ENCODE measurements at places on chromosomes 5 and 9.
A peak's percentile ranks its signal among the peaks of the same experiment; 100 is the strongest.

- peak; percentile 5 for DNase-seq
Measured at GRCh38 chr5:177553671-177554429, 513 bp downstream of the FAM193B start.

DNA sequence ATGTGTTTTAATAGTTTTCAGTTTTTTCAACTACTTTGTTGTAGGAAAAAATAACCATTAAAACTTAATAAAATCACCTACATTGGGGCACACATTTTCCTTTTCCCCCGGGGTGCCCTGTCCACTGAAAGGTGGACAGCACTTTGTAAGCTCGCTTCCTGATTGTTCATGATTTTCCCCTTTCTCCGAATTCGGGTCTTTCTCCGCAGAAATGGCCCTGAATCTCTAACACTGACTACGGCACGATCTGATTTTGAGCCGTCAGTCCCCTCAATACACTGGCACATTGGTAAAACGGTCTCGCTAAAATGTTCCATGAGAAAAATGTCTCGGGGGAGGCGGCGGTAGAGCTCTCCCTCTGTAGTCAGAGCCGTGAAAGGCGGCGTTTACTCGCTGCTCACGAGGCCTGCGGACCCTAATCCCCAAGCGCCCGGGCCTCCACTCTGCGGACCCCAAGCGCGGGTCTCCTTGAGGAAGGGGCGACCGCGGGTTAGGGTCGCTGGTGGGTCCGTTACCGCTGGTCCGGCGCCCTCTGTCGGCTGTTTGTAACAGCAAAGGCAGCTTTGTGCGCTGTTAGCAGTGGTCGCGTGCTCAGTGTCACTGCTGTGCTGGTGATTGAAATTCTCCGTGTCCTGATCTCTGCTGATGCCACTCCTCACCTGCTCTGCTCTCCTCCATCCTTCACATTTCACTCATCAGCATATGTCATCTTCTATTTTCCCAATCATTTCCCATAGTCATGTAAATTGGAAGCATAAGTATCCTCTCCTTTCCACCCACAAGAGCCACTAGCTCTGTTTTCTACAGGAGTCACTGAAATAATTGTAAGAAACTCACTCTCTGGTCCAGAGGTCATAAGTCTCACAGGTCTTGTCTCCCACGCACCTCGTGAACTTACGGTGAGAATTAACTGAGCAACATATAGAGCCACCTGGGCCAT, 10.8 kb upstream of the IFNA2 start:
- peak; percentile 65 for DNase-seq

DNA sequence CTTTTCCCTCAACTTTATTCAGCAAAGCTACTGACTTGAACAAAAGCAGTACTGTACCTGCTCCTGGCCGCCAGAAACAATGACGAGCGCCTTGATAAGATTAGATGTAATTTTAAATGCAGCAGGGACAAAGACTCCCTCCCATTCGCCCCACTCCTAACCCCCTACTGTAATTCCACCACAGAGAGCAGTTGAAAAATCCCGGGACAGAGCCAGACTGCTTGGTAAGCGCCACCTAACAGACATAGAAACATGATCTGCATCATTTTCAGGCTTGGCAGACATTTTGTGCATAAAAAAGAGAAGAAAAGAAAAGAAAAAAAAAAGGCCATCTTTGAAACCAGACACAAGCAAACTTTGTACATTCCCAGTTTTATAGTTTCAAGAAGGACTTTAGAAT, 81.9 kb downstream of the ISL1 start:
- no peak for DNase-seq

DNA sequence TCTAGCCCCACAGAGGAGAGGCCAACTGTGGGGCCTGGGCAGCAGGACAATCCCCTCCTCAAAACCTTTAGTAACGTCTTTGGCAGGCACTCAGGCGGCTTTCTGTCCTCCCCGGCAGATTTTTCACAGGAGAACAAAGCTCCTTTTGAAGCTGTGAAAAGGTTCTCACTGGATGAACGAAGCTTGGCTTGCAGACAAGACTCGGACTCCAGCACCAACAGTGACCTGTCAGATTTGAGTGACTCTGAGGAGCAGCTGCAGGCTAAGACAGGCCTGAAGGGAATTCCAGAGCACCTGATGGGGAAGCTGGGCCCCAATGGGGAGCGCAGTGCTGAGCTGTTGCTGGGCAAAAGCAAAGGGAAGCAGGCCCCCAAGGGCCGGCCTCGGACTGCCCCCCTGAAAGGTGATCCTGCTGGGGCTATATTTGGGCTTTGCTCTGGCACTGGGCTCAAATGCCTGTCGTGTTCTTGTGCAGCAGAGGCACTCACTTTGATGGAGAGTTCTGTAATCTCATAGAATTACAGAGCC, 39.4 kb downstream of the KDM3B start:
- no peak for DNase-seq

DNA sequence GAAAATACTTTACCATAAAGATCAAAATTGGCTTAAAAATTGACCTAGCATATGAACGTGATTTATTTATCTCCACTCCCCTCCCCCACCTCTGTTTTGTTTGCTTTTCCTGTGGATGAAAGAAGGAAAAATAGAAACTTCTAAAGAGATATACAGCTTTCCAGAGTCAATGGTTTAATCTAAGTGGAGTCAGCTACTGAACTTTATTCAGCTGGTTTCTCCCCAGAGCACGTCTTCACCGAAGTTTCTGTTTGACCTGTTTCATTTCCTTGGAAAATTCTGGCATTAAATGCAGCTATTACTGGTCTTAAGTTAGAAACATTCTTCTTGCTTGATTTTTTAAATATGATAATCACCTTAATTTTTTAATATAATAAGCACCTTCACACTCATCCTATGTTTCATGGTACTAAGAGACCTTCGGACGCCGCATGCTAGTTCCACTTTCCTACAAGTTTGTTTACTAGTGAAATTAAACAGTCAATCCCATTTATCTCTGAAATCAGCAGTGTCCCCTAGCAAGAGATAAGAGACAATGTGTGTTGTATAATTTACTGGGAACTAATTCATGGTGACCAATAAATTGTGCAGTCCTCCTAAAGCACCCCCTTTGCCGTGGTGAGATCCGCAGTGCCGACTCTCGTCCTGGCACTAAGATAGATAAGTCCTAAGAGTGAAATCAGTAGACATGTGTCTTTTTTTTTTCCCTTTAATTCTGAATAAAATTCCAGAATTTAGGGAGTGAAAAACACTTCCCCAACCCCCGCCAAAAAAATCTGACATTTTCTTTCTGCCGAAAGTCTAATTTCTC, 89.9 kb downstream of the ARL15 start:
- DNase-seq = no peak

- DNase-seq = peak; percentile 72
Measured at GRCh38 chr5:82885627-82886389, 191.4 kb downstream of the TMEM167A start.

- peak; percentile 56 for DNase-seq
Measured at GRCh38 chr5:10735569-10736276, 25.3 kb downstream of the DAP start.

- no peak for DNase-seq
Measured at GRCh38 chr5:38720554-38721361, 125.1 kb upstream of the OSMR start.

GRCh38 chr9:72039532-72039931, 20.9 kb downstream of the C9orf57 start:
- no peak for DNase-seq

DNA sequence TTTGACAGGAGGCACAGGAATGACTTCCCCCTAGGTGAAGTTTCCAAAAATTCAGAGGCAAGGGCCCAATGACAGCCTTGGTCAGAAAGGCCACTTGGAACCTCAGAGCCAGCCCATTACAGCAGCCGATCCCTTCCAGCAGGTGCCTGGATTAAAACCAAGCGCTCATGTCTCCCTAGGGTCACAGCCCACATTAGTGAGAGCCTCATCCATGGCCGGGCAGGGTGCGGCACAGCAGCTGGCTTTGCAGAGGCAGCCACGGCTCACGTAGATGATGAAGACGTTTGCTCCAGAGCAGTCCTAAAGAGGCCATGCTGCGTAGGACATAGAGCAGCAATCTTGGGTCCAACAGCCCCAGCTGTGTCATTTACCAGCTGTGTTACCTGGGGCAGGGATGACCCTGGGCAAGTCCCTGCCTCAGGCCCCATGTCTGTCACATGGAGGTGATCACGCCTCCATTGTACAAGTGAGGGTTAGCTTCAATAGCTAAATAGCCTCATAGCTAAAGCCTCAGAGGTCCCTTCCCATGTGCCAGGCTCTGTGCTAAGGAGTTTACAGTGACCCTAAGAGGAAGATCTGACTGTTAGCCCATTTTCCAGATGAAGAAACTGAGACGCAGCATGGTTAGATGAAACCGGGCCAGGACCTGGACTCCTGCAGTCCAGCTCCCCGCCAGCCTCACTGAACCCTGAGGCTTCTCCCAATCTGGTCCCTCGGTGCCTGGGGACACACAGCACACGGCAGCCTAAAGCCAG, 39.2 kb downstream of the NEK6 start:
- DNase-seq = no peak

DNA sequence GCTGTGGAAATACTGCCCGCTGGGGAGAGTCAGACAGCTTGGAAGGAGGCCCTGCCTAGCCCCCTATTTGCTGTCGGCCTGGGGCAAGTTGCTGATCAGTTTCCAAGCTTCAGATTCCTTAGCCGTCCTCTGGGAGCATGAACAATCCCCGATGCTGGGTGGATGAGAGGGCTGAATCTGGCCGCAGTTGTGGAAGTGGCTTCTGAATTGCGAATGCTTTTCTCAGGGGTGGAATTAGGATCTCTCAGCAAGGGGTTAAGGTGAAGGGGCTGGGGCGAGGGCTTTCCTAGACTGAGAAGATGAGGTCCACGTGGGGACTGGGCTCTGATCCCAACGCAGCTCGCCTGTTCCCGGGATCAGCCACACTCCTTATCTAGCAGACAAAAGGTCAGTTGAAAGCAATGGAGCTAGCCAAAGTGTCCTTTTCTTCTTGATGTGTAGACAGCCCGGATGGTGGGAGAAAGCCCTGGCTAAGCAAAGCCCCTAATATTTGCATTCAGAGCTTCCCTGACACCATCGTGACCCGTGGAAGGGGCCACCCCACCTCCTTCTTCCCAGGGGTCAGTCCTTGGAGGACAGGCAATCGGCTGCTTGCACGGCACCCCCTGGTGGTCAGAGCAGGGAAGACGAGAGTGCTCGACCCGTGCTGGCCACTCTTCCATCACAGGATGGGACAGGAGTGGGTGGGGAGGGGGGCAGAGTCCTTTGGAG, 54.9 kb downstream of the COL15A1 start:
- peak; percentile 32 for DNase-seq

DNA sequence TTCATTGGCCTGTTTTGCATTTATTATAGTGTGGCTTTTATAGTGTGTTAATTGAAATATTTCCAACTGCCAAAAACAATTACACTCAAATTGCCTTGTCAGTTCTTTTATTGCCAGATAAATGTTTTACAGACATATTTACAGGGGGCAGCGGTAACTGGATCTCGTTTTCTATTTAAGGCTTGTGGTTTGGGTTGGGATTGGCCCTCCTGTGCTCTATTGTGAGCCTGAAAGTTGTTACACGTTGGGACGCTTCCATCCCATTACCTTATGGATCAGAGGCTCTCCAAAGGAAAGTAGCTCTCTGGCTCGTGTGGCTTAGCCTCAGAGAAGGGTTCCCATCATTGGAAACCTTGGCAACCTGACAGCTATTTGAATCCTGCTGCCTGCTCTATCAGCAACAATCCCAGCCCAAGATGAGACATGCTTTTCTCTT, 20.8 kb downstream of the DNAI1 start:
- no peak for DNase-seq

- no peak for DNase-seq
Measured at GRCh38 chr5:84378420-84378819, 6.3 kb downstream of the EDIL3 start.

DNA sequence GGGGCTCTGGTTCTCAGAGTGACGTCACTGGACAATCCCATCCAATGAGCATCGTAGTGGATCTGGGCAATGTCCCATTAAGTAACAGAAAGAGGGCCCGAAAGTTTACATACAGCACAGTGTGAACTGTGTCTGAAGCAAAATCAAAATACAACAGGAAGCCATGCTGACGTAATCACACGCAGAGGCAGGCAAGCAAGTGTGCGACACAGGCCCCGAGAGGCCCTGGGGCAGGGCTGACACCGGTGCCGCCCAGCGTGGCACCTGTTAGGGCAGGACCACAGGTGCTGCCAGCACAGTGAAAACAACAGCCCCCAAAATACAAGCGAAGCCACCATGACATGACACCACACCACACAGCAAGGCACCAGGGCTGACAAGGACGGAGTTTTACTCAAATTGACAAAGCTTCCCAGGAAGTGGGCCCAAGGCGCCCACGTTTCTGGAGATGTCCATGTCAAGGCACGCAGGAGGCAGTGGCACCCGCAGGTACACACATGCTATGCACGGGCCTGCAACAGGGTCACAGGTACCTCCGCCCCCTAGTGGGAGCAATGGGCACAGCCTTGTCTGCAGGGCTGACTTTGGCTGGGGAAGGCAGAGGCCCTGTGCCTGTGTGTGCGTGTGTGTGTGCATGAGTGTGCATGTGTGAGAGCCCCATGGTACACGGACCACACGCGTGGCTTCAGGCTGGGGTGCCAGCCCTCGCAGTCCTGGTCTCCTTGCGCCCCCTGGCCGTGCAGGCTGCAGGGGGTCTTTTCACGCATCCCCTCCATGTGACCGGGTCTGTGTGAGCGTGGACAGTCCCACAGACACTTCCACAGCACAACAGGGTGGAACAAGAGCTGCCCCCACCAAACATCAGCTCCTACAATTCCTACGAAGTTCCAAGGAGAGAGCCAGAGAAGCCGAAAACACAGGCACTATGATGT, 19.6 kb downstream of the QSOX2 start:
- peak; percentile 77 for DNase-seq

DNA sequence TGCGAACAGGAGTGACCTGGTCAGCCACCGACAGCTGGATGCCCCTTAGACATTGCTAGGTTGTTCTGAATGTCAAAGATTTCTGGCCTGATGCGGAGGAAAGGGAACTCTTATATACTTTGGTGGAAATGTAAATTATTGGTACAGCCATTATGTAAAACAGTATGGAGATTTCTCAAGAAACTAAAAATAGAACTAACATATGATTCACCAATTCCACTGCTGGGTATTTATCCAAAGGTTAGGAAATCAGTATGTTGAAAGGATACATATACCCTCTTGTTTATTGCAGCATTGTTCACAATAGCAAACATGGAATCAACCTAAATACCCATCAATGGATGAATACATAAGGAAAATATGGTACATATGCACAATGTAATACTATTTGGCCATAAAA, 31.8 kb downstream of the DMRT3 start:
- DNase-seq = no peak

DNA sequence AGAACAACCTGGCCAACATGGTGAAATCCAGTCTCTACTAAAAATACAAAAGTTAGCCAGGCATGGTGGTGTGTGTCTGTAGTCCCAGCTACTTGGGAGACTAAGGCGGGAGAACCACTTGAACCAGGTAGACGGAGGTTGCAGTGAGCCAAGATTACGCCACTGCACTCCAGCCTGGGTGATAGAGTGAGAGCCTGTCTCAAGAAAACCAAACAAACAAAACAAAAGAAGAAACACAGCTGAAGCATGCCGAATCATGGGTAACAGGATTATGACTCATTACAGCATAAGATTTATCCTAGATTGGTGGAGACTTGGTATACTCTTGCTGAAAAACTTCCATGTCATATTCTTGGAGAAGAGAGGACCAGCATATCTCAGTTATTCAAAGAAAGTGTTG, 236.7 kb upstream of the CCNH start:
- DNase-seq = no peak

All from common myeloid progenitor, CD34-positive (primary cell).